Activated naive CD4-positive, alpha-beta T cell treated with anti-CD3 and anti-CD28 coated beads, Interleukin-2, amount 50 U/mL, for 16 hours (primary cell): ENCODE measurements at places on chromosomes 11 and 22.

DNA sequence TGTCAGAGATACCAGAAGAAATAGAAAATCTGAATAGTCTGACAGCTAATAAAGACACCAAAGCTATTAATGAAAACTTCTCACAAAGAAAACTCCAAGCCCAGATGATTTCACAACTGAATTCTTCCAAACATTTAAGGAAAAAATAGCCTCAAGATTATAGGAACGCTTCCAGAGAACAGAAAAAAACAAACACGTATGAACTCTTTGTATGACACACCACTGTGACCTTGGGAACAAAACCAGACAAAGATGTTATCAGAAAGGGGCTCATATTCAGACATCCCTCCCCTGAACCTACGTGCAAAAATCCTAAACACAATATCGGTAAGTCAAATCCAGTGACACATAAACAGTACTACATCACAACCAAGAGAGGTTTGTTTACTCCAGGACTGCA, 23.5 kb downstream of the CERK start:
- DNase-seq = no peak

GRCh38 chr11:62896049-62896448, 15.4 kb downstream of the SLC3A2 start:
- no peak for DNase-seq

- DNase-seq = no peak
These were observed 56.2 kb downstream of the WNT11 start for GRCh38 chr11:76150141-76150540.

- no peak for DNase-seq
These were observed 789 bp upstream of the POLA2 start for GRCh38 chr11:65260756-65261590.

GRCh38 chr11:59822989-59823566, 12.5 kb upstream of the MRPL16 start:
- DNase-seq = no peak

- no peak for DNase-seq
These were observed 809.1 kb downstream of the DLG2 start for GRCh38 chr11:84817998-84818397.

DNA sequence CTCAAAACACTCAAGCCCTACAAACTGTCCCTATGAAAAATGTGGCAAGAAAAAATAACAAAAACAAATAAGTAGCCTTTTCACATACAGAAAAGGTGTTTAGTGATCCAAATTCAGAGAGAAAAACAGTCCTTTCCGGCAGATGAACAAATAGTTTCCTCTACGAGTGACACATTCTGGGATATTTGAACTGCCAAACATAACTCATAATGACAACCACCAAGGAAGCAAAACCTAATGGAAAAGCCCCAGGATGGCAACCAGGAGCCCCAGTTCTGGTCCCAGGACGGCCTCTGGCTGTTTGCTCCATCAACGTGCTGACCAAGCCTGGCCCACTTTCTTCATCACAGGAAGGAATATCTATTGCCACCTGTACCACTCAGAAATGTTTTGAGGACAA, 6.0 kb downstream of the PACSIN2 start:
- DNase-seq = no peak

DNA sequence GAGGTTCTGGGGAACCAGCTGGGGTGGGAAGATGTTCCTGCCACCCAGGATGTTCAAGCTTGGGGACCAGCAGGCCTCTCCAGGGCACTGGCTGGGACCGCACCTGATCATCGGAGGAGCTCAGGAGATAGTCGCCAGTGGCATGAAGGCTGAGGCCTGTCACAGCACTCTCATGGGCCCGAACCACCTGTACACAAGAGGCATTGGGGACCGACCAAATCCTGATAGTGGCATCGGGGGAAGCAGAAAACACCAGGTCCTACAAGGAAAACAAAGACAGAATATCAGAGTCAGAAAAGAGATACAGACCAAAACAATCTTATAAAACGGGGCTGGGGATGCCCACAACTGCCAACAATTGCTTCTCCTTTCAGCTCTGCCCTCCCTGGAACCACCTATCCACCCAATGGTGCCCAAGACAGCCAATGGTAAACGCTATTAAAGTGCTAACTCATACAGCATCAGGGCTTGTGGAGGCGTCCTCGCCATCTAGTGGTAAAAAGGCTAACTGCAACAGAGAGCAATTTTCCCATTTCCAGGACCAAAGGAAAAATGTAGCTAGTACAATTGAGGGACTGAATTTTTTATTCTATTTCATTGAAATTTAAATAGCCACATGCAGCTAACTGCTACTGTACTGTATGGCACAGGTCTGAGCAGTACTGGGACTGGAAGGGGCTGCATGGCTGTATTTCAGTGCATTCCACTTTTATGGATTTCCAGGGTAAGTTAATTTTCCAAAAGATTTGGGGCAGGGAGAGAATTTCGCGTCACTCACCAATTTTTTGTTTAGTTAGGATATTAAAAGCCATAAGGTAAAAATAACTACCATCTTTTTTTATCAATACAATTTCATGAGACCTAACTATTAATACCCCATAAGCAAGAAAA, 7.1 kb downstream of the PRPF19 start:
- DNase-seq = no peak

GRCh38 chr11:20627701-20628100, 28.3 kb downstream of the SLC6A5 start:
- no peak for DNase-seq

- DNase-seq = no peak
These were observed 56.8 kb downstream of the IGLL5 start for GRCh38 chr22:22944268-22944985.

DNA sequence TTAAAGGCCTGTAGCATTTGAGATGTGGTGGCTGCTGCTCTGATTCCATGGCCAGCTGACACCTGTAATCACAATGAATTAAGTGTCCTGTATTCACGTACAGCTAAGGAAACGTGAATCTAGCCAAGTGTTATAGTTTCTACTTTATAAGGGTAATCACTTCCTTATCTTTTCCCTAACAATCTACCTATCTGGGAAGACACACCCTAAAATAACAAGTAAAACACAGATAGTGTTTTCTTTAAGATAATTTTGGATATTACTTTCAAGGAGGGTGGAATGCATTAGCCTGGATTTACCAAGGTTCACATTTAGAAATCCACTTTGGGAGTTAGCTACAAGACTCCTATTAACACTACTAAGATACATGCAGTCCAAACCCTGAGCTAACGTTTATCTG, 11.5 kb downstream of the CDON start:
- no peak for DNase-seq

DNA sequence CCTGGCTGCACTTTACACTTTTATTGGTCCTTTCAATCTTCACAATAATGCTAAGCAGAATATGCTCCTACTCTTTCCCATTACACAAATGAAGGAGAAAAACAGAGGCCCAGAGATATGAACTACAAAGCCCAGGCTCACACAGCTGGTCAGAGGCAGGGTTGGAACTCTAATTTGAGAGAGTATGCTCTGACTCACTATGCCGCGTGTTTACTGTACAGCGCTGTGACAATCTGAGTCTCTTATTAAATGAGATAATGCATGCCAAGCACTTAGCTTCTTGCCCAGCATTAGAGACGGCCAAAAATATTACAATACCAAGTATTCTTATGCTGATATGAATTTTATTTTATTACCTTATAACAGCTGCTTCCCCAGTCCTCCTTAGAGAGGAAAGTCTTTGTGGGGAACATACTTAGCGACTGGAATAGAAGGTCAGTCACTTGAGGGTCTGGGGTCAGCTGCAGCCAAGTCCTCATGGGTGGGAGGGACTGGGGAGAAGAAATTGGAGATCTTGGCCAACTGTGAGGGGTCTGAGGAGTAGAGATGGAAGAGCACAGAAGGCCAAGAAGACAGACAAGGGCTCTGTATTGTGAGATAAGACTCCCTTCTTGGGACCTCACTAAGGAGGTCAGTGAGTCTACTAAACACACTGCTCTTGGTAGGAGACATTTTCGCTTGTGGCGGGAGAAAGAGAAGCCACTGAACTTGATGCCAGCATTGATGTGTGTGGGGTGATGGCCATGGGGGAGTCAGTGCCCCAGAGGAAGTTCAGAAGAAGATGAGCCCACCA, 150.8 kb upstream of the TIMP3 start:
- no peak for DNase-seq

DNA sequence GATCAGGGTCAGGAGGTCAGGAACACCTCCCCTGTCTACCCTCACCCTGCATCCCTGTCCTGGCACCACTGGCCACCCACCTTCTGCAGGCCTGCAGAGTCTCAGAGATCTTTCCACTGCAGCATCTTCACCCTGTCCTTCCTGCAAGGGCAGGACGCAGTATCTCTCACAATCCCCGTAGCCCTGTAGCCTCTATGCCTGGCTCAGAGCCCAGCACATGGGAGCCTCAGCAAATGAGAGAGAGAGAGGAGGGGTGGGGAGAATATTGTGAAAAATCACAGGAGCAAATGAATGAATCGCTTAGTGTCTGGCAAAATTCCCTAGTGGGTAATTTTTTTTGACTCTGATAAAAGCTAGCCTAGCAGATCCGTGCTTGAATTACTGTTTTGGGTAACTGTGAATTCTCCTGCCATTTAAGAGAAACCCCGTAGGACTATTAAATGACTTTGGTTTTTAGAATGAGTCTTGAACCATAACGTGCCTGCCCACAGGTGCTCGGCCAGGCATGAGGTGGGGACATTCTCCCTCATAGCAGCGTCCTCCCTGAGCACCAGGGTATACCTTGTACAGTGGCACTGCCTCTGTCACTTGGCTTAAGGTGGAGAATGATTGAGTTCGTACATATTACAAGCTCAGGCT, 91.5 kb downstream of the MORC2 start:
- DNase-seq = no peak

- no peak for DNase-seq
These were observed 151.8 kb upstream of the TIMP3 start for GRCh38 chr22:32649515-32650200.

- DNase-seq = no peak
These were observed 10.2 kb downstream of the RAB38 start for GRCh38 chr11:88164806-88165585.

DNA sequence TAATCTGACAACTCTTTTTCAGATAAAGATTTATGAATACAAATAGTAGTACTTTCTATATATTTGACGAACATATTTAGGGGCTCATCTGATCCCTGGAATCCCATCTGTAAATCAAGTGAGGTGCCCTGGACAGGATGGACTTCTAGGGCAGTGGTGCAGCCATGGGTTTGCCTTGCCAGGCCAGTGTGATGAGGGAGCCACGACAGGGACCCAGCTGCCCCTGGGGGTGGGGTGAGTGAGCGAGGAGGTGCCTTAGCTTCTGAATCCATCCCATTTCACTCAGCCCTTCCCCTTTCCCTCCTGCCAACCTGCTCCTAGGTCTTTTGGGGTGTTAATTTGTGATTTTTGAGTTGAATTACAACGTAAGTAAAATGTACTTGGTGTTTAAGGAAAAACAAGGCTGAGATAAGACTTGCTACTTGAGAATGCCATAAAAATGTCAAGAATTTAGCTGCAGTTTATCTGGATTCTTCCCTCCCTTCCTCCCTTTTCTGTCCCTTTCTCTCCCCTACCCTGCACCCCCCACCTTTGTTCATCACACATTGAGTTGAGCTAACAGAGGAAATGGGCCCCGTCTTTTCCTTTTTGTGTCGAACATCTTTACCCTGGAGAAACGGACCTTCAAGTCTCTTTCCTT, 60.8 kb downstream of the PPFIBP2 start:
- no peak for DNase-seq

DNA sequence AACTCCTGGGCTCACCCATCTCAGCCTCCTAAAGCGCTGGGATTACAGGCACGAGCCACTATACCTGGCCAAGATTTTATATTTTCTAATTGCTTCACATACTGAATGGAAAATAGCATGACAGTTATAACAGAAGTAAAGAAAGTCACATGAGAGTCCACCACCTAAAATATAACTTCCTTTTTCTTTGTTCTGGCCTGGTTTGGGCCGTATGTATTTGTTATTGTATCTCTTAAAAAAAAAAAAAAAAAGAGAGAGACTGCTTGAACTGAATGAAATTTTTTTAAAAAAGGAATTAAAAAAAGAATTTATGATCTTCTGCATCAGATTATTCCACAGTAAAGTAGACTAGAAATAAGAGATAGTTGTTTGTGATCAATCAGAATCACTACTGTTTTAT, 86.0 kb upstream of the GRIK4 start:
- DNase-seq = no peak
